Fibroblast of the aortic adventitia (primary cell): ENCODE measurements at places on chromosomes 6 and 20. TPM values are rescaled to one million over a fixed set of nuclear protein-coding genes. Genes with fewer than 3 reads are reported as not detected.

PTGIS gene
- 279 and 1,011 TPM in 2 replicates for total RNA-seq

ROMO1 gene
- total RNA-seq: 164 and 214 TPM in 2 replicates

CST7 gene
- not detected in 2 replicates for total RNA-seq

WFDC5 gene
- not detected in 2 replicates for total RNA-seq

ZHX3 gene
- 22.1 and 47.2 TPM in 2 replicates for total RNA-seq

TRIM40 gene
- total RNA-seq: not detected in 2 replicates

CLPSL2 gene
- not detected in 2 replicates for total RNA-seq

CST2 gene
- total RNA-seq: 0.36 TPM in 1 of 2 replicates, not detected in the other

CHRNA4 gene
- total RNA-seq: not detected in 2 replicates

CYP24A1 gene
- 0.98 TPM in 1 of 2 replicates, not detected in the other for total RNA-seq

MCHR2 gene
- not detected in 2 replicates for total RNA-seq

MUC22 gene
- not detected in 2 replicates for total RNA-seq

KIAA1755 gene
- total RNA-seq: 4.9 and 10.8 TPM in 2 replicates

PEX3 gene
- 20.6 and 27.0 TPM in 2 replicates for total RNA-seq

ISM1 gene
- 1.1 TPM in 1 of 2 replicates, not detected in the other for total RNA-seq

CST5 gene
- not detected in 2 replicates for total RNA-seq

PDYN gene
- total RNA-seq: not detected in 2 replicates

SLC52A3 gene
- not detected in 2 replicates for total RNA-seq
